Stimulated activated CD8-positive, alpha-beta memory T cell treated with anti-CD3 and anti-CD28 coated beads, Interleukin-4, amount 100 ng/mL, for 48 hours (primary cell): ENCODE measurements at places on chromosomes 13 and 19.
A peak's percentile ranks its signal among the peaks of the same experiment; 100 is the strongest.

- DNase-seq: no peak
These were observed 7.0 kb upstream of the DLEU7 start for GRCh38 chr13:50850445-50850844.

- DNase-seq: no peak
These were observed 80.7 kb upstream of the STK24 start for GRCh38 chr13:98657506-98658085.

DNA sequence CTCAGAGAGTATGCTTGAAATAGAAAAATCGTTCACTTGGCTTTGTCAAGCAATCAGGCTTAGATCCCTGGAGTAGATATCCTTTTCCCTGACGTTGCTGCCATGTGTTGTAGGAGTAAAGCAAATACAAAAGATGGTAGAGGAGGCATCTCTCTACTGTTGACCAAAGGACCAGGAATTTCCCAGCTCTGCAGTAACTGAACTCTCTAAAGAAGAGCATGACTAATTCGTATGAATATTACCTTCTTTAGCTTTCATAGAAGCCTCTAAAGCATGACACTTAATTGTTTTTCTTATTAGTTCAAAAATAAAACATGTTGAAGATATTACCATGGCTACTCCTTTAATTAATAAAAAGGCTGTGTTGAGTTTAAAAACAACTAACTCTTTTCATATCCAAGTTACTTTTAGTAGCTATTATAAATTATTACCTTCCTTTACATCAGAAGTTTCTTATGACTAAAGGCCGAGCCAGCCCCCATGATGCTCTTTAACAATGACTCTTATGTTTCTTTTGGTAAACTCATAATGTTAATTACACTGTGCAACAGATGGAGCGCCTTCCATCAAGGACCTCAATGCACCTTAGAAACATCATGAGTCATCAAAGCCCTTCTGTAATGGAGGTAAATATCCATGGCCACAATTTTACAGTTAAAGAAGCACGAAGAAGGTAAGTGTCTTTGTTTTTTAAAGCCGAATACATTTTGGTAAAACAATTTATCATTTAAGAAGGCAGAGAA, 352.4 kb downstream of the KLF5 start:
- DNase-seq: no peak

DNA sequence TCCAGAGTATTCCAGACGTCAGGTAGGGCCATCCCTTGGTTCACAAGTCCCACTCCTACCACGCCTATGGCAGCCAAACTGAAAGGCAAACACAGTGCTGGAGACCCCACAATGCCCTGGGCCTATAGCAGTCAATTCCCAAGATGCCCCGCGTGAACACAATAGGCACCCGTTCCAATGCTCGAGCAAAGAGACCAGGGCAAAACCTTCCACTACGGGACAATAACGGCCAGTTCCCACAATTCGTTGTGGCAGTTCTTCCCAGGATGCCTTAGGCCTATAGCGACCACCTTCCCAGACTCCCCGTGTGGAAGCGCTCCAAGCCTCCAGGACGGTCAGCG, 538 bp downstream of the ZNF428 start:
- peak; percentile 70 for DNase-seq

DNA sequence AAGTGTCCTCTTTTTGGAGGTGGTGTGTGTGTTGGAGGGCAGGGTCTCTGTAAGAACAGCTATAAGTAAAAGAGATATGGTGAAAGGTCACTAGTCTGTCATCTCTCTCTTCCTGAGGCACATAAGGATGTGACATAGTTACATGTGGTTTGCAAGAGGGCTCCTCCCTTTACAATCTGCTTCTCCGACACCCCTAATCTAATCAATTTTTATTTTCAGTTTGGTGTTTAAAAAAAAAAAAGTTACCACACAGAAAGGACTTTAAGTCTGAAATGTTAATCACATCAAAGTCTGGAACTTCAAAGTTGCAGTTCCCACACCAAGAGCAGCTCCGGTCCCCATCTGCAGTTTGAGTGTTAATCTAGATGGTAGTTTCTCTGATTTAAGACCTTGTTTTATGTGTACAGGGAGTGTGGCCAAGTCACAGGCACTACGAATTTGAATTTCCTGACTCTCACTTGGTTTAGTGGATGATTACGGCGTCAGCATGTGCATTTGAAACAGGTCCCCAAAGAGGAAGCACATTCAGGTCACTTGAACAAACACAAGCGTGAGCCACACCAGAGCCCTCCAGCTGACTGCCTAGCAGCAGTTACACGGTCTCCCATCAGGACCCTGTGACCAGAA, 53.1 kb downstream of the FOXO1 start:
- DNase-seq: peak; percentile 67

DNA sequence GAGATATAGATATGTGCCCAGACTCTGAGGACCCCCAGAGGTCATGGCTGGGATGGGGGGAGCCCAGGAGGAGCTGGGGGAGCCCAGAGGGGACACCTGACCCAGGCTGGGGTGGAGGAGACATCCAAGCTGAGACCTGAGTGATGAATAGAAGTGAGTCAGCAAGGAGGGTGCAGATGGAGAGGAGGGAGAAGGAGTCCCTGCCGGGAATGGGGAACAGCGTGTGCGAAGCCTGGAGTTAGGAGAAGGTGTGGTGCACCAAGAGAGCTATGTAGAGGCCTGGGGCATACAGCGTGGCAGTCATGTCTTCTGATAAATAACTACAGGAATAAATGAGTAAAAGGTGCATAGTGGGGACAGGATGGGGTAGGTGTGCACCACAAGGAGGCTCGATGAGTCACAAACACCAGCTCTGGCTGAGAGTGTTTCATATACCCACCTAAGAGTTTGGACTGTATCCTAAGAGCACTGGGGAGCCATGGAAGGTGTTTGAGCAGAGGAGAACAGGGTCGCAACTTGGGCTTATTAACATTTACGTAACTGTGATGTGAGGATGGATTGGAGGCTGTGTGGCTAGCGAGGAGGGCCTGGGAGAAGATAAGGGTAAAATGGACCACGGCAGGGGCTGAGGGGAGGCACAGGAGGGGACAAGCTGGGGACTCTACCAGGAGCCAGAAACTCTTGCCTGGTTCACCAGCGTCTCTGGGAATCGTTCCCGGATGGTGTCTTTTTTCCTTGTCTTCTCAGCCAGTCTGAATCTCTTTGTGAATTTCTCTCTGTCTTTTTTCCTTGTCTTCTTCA, 1.4 kb downstream of the CEACAM18 start:
- peak; percentile 46 for DNase-seq
